ENCODE measurements at places on chromosomes 3 and 15. TPM values are rescaled to one million over a fixed set of nuclear protein-coding genes. Genes with fewer than 3 reads are reported as not detected.

CILP gene
- 0.09 TPM for polyA plus RNA-seq

SCN11A gene
- polyA plus RNA-seq, result 0.01 TPM

CPN2 gene
- not detected for polyA plus RNA-seq

THAP10 gene
- 5.4 TPM for polyA plus RNA-seq

PLCH1 gene
- 2.1 TPM for polyA plus RNA-seq

FSIP1 gene
- polyA plus RNA-seq, result 0.90 TPM

TRIM71 gene
- not detected for polyA plus RNA-seq

TRIM59 gene
- 12.1 TPM for polyA plus RNA-seq

SLC35G2 gene
- 16.5 TPM for polyA plus RNA-seq

TIMP4 gene
- polyA plus RNA-seq, result 13.1 TPM

GLDN gene
- polyA plus RNA-seq, result not detected

PLAAT1 gene
- polyA plus RNA-seq, result not detected

AADACL2 gene
- polyA plus RNA-seq, result not detected

GOLGA6B gene
- not detected for polyA plus RNA-seq

CTDSPL gene
- 10.6 TPM for polyA plus RNA-seq

CCDC39 gene
- not detected for polyA plus RNA-seq
